ENCODE measurements at places on chromosomes 6 and 20.

DNA sequence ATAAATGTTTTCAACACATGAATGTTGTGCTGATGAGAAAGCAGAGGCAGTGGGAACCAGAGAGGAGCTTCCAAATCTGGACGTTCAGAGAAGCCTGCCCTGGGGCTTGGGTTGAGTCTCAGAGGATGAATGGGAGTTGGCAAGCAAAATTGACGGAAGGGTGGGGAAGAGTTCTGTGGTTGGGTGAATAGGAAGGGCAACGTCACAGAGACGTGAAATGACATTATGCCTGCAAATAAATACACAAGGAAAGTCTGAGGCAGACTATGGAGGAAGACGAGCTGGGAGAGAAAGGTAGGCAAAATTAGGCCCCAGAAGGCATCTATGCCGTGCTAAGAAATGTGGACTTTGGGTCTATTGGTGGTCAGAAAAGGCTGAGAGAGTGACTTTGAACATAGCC, 25.2 kb upstream of the SGK1 start:
- no peak for DNase-seq

DNA sequence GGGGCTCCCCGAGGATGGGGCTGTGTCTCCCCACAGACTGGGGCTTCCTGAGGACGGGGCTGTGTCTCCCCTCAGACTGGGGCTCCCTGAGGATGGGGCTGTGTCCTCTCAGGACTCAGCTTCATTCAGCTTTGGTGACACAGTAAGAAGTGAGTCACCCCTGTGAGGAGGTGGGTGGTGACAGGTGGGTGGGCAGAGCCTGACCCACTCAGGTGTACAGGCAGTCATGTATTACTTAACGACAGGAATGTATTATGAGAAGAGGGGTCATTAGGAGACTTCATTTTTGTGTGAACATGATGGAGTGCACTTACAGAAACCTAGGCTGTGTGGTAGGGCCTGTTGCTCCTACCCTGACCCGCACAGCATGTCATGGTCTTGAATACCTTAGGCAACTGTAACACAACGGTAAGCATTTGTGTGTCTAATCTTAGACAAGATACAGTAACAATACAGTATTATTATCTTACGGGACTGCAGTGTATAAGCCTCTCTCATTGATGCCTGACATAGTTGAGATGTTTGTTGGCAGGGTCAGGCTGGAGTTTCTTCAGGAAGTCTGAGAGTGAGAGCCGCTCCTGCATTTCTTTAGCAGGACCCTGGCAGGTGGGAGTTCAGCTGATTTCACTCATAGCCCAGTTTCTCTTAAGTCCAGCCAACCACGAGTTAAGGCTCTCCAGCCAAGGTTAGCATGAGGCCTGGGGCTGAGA, 10.9 kb upstream of the PGC start:
- no peak for DNase-seq

- DNase-seq = no peak
These were observed 30.5 kb upstream of the LYRM2 start for GRCh38 chr6:89669002-89669401.

GRCh38 chr6:28808383-28808782, 115.4 kb downstream of the TRIM27 start:
- DNase-seq = no peak

DNA sequence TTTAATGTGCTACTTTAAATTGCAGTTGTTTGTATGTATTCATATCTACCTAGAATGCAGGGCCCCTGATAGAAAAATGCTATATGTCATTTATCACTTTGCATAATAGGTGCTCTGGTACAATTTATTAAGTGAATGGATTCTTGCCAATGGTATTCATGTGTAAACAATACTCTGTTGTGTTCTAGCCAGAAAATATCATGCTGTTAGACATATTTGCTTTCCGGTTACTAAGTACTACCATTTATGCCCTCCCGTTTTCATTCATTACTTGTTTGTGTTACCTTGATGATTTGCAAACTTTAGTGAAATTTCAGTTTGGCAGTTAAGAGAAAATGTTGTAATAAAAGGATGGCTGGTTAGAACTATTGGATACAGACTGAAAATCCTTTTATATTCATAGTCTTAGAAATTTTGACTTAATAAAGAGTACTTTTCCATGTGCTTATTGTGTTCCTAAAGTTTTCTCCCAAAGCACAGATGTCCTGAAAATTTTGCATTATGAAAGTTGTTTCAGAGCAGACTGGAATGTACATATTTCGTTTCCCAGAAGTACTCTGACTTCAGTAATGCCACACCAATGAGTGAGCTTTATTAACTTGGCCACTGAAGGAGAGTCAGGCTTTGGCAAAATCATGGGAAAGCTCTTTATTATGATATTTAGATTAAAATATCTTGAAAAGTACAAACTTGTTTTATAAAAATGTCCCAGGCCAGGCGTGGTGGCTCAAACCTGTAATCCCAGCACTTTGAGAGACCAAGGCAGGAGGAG, 31.5 kb downstream of the RPF2 start:
- DNase-seq = no peak

- DNase-seq = peak; percentile 36
These were observed 681.0 kb upstream of the GJE1 start for GRCh38 chr6:141451511-141452353.

GRCh38 chr20:6635034-6635736, 132.3 kb upstream of the BMP2 start:
- no peak for DNase-seq
